ENCODE measurements at places on chromosomes 13 and 19. TPM values are rescaled to one million over a fixed set of nuclear protein-coding genes. Genes with fewer than 3 reads are reported as not detected.

KL gene
- 3.8 TPM for total RNA-seq

N4BP2L1 gene
- 22.1 TPM for total RNA-seq

ZNF766 gene
- total RNA-seq, result 11.0 TPM

ZNF649 gene
- total RNA-seq, result 11.4 TPM

ZNF776 gene
- total RNA-seq, result 10.9 TPM

DNA sequence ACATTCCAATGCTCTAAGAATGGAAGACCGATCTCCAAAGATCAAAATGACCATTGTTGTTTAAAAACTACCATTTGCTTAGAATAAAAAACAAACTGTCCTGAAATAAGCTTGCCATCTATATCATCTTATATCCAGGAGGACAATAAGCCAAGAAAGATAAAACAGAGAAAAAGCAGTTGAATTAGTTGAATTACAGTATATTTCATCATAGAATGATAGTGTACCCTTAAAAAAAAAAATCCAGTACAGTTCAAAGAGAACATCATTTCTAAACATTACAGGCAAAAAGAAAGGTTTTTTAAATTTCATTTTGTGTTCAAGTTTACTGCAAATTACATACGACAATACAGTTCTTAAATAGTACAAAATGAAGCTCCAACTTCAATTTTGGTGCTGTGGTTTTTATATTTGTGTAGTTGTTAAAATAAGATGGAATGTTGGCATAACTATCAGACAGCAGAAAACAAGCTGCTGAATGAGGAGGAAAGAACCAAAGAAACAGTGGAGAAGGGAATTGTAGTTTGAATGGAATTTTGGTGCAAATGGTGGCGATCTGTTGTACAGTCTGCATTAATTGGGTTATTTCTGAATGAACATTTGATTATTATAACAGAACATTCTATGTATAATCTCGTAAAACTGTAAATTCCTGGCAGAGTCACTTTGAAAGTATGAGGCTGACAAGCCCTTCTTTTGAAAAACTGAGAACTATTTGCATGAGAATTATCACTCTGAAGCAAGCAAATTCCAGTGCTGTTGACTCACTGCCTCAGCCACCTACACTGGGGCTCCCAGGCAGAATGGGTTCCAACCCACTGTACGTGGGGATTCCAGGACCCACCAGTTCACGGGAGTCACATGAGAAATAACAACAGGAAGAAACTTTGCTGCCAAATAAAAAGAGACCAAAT, 37.7 kb downstream of the LHFPL6 start:
- no peak for DNase-seq
- no peaks in the 10 kb centered on the region for H3K4me1 ChIP-seq
- H3K27ac ChIP-seq, result no peak overlapping the region
- no peaks in the 10 kb centered on the region for H3K36me3 ChIP-seq

GRCh38 chr13:85853901-85854663, 54.9 kb upstream of the SLITRK6 start:
- H3K4me1 ChIP-seq, result no peaks in the 10 kb centered on the region
- no peaks in the 10 kb centered on the region for H3K27me3 ChIP-seq
- peak; percentile 48 for DNase-seq
- H3K4me3 ChIP-seq, result no peak overlapping the region

DNA sequence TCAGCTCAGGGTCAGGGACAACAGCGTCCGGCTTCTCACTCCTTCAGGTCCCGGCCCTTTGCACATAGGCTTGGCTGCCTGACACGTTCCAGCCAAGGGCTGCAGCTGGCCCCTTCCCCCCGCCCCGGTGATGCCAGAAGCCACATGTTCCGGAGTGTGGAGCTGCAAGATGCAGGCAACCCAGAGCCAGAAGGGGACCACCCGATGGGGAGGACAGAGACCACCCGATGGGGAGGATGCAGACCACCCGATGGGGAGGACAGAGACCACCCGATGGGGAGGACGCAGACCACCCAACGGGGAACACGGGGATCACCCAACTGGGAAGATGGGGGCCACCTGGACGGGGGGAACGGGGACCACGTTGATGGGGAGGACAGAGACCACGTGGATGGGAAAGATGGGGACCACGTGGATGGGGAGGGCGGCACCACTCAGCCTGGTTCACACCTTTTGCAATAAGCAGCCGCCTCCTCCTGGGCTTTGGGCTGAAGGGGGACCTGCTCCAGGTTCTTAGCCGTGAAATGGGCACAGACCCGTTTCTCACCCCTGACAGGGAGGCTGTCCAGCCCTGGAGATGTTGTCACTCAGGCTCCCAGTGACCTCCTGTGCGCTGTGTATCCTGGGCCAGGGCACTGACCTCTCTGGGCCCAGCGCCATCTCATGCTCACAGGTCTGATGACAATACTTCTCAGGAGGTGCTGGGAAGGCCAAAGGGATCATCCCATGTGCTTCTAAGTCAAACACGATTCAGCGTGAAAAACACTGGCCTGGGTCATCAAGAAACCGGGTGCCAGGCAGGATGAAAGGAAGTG, 34.5 kb downstream of the C13orf46 start:
- peaks cover 3% of the 10 kb centered on the region for H3K4me1 ChIP-seq
- H3K27ac ChIP-seq, result no peak overlapping the region
- no peak overlapping the region for H3K4me3 ChIP-seq
- no peaks in the 10 kb centered on the region for H3K36me3 ChIP-seq
- H3K27me3 ChIP-seq, result peaks cover 36% of the 10 kb centered on the region
- no peak for DNase-seq

GRCh38 chr19:44643605-44644401, at the start of gene PVR:
Gene PVR, plus strand, starts transcription at chr19:44643910. Its CDS starts 187 bp downstream, at chr19:44644097.
- H3K27ac ChIP-seq, result peak within 1 kb of the TSS; percentile 85
- H3K27me3 ChIP-seq, result no peaks in the 10 kb centered on the region
- H3K36me3 ChIP-seq, result no peaks in the 10 kb centered on the region
- peak; percentile 80 for DNase-seq
- peak within 1 kb of the TSS; percentile 74 for H3K4me3 ChIP-seq

DNA sequence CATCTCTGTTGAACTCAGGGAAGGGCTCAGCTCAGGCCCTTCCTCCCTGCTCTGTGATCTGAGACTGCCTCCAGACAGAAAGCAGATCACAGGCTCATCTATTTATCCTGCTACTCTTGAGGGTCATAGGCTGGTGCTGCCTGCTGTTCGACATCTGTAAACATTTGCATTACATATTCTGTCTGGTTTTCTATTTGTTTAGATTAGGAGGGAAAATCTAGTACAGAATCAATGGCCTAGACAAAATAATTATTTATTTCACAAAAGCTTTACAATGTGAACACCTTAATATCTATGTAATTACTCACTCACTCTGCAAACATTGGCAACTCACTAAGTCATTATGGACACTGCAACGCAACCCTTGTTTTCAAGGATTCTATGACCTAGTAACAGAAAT, 43.0 kb downstream of the CEP89 start:
- no peak overlapping the region for H3K4me3 ChIP-seq
- no peaks in the 10 kb centered on the region for H3K4me1 ChIP-seq
- peaks cover 48% of the 10 kb centered on the region for H3K36me3 ChIP-seq
- H3K27ac ChIP-seq, result no peak overlapping the region
- H3K27me3 ChIP-seq, result no peaks in the 10 kb centered on the region

- H3K27ac ChIP-seq, result no peak overlapping the region
- H3K27me3 ChIP-seq, result no peaks in the 10 kb centered on the region
- no peak for DNase-seq
- no peaks in the 10 kb centered on the region for H3K4me1 ChIP-seq
Measured at GRCh38 chr19:33697766-33698165, 76.0 kb downstream of the CHST8 start.

DNA sequence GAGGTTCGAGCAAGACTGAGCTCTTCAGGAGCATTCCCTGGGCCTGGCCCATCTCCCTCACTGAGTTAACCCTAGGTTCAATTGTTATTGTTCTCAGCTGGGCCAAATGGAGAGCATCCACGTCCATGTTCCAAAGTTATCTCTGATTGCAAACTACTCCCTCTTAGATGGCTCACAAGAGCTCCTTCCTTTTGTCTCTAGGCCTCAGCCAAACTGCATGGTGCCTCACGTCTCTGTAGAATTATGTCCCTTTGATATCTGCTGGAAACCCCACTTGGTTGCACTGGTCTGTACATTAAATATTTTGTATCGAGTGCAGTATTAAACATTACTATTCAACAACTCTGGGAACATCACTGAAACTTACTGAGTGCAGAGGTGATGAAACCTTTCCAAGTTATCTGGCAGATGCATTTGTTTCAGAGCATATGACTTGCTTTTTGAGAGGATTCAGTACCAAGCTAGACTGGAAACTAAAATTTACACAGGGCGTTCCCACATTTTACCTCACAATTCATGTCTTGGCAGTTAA, 38.1 kb downstream of the DOCK9 start:
- no peaks in the 10 kb centered on the region for H3K27me3 ChIP-seq
- H3K36me3 ChIP-seq, result no peaks in the 10 kb centered on the region
- no peaks in the 10 kb centered on the region for H3K4me1 ChIP-seq
- H3K4me3 ChIP-seq, result no peak overlapping the region
- no peak overlapping the region for H3K27ac ChIP-seq

Data from sigmoid colon (tissue), 7 donors.